T follicular helper cell (primary cell): ENCODE measurements at places on chromosomes 6 and 20.

DNA sequence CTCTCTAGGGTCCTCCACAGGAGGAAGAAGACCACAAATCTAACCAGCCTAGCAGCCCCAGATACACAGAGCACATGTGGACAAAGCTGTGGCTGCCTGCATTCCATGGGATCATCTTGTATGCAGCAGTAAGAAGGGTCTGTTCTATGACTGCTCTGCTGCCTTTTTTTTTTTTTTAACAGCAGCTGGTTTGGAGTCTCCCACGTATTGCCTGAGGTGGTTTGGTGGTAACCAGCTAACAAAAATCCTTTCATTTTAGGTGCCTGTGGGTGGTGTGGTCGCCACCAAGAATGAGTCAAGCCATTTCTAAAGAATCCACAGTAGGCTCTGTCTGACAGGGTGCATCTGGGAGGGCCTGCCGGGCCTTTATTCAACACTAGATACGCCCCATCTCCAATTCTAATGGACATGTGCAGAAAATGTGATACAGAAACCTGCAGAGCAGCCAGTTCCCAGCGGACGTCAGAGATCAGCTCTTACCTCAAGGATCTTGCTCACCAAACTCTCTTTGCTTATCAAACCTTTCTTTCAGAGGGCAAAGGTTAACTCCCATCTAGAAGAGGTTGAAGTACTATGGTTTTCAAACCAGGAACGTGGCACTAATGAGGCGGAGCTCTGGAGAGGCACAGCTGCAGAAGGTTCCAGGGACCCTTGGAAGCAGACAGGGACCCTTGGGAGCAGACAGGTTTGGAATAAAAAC lies 32.0 kb downstream of the GNAS-AS1 start:
- DNase-seq: no peak

DNA sequence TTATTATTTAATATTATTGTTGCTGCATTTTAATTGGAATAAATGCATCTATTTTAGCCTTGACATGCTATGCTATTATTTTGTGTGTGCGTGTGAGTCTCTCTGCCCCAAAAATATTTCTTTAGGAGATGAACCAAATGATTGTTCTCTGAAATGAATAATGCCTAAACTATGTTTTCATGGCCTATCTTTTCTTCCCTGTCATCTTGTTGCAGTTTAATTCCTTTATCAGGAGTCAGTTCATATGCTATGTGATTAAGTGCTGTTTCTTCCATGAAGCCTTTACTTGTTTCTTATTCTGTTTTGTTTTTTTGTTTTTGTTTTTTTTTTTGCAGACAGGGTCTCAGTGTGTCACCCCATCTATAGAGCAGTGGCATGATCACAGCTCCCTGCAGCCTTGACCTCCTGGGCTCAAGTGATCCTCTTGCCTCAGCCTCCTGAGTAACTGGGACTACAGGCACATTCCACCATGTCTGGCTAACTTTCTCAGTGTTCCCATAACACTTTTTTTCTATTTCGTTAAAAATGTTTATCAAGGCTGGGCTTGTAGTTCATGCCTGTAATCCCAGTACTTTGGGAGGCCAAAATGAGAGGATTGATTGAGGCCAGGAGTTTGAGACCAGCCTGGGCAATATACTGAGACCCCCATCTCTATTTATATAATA lies 25.7 kb downstream of the TPX2 start:
- no peak for DNase-seq

- DNase-seq: no peak
Measured at GRCh38 chr6:140867336-140867735, 1265.4 kb upstream of the GJE1 start.

GRCh38 chr20:45905505-45906079 lies 6.4 kb downstream of the PLTP start:
- no peak for DNase-seq

GRCh38 chr6:51394061-51394460 lies 575.4 kb downstream of the TFAP2B start:
- no peak for DNase-seq

- no peak for DNase-seq
Measured at GRCh38 chr6:116217069-116217468, 36.8 kb downstream of the TSPYL4 start.

- DNase-seq: no peak
Measured at GRCh38 chr6:75530696-75531095, 37.1 kb upstream of the FILIP1 start.

GRCh38 chr6:169638388-169638787 lies 63.4 kb downstream of the WDR27 start:
- DNase-seq: no peak

DNA sequence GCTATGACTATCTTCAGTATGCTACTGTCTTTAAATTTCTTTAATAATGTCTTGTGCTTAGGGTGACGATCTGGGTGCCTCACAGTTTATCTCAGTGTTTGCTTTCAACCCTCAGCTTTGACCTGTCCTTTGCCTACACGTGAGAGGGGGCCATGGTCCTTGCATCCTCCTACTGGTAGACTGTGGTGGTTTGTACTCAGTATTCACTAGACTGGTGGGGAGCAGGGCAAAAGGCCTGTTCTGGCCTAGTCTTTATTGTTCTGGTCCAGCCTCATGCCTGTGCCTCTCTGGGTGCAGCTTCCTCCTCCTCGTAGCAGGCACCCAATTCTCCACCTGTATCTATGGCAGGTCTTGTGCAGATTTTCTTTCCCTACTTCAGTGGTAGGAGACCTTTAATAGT lies 354.9 kb downstream of the CD109 start:
- no peak for DNase-seq

DNA sequence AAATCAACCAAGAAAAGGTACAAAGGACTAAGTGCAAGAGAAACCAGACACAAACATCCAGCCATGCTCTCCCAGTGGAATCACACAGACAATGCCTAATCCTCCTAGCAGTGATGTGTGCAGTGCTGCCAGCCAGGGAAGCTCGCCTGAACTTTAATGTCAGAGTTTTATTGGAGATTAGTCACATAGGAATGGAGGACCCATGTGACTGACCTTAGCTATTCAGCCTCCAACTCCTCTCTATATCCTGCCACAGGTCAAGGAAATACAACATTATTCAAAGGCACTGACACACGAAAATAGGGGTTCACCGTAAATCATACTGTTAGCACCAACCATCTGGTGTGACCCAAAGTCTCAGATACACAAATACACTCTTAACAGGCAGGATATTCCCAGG lies 684.6 kb downstream of the DOK5 start:
- no peak for DNase-seq

GRCh38 chr6:62391358-62391757 lies 105.3 kb upstream of the KHDRBS2 start:
- DNase-seq: no peak
